ENCODE measurements at places on chromosomes 7 and 10. TPM values are rescaled to one million over a fixed set of nuclear protein-coding genes. Genes with fewer than 3 reads are reported as not detected.

- no peak for DNase-seq
These were observed 36.7 kb upstream of the GRID1 start for GRCh38 chr10:86403183-86403797.

DNA sequence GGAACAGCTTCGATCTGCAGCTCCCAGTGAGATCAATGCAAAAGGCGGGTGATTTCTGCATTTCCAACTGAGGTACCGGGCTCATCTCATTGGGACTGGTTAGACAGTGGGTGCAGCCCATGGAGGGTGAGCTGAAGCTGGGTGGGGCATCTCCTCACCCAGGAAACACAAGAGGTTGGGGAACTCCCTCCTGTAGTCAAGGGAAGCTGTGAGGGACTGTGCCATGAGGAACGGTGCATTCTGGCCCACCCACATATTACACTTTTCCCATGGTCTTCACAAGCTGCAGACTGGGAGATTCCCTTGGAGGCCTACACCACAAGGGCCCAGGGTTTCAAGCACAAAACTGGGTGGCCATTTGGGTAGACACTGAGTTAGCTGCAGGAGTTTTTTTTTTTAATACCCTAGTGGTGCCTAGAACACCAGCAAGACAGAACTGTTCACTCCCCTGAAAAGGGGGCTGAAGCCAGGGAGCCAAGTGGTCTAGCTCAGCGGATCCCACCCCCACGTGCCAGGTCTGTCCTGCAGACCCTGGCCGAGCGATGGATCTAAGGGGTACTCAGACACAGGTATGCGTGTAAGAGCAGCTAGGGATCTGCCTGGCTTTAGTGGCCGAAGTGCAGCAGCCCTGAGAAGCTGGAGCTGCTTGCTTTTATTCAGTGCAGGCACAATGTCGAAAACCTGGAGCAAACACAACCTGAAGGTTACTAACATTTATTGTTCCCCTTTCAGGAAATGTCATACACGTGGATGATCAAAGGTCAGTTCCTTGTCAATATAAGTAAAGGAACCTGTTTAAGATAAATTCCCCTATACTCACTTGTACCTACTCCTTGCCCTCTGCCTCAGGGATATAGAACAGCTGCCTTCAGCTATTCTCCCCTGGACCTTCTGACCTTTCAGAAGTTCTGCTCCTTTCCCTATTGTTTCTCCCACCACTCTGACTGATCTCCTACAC is 3.1 kb upstream of the SAMD9 start:
- DNase-seq: no peak

DNA sequence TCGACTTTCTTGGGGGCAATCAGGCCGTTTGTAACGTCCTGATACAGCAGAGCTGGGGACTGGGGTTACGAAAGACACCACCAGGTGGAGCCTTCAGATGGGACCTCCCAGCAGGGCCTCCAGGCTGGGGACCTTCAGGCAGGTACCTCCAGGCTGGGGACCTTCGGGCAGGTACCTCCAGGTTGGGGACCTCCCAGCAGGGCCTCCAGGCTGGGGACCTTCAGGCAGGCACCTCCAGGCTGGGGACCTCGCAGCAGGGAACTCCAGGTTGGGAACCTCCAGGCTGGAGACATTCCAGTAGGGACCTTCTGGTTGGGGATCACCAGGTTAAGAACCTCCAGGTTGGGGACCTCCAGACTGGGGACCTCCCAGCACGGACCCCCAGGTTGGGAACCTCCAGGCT is 23.5 kb upstream of the GPR146 start:
- no peak for DNase-seq

DNA sequence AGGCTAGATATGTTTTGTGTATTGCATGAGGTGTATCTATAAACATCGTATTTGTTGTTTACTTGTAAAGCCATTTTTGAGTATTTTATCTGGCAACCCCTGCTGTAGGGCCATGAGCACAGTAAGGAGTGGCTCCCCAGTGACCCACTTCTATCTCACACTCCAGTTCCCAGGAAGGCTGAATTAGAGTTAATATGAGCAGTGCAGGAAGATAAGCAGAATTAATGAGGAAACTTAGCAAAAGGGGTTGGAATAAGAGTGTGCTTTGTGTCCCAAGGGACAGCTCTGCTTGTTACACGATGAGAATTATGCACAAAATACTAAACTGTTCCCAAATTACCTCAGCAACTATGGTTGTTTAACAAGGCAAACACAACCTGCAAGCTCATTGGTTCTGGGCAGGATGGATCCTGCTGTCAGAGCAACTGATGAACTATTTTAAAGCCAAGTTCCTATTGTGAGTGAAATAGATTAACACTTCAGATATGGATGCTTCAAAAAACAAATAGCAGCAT is 1005.8 kb downstream of the NRG3 start:
- DNase-seq: no peak

DNA sequence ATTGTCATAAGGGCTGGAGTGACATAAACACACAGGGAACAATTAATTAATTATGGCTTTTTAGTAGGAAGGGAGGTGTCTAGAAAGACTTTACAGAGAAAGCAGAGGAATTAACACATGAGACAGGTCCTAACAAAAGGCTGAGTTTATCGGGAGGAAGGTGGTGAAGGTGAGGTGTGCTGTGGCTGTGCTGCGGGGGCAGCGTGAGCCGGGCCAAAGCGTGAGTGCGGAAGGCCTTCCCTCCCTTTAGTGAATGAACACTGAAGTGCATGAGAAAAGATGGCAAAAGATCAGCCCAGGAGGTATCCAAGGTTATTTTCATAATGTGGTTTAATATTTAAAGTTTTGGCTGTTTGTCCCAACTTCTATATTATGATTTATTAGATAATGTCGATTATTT is 243.4 kb upstream of the PLXNA4 start:
- no peak for DNase-seq

DNA sequence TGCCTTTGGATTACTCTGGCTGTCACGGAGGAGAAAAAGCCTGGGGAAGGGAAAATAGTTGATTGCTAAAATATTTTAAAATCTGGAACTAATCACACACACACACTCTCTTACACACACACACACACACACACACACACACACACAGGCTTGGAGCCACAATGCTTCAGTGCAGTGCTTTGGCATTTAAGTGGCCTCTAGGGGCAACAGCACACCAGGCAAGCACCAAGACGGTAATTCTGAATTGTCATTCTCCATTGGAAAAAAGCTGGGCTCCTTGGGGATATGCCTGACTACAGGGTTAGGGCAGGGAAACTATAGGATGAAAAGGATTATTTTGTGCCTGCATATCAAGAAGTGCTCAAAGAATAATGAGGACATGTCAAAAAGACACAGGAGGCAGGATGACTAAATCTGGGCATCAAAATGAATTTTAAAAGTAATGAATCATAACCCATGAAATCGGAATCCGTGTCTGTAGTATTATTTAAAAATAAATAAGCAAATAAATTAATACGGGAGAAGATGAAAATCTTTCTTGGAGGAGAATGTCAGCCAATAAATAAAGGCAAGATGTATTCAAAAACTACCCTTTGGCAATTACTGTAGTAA is 30.4 kb upstream of the DDC start:
- peak; percentile 31 for DNase-seq

DNA sequence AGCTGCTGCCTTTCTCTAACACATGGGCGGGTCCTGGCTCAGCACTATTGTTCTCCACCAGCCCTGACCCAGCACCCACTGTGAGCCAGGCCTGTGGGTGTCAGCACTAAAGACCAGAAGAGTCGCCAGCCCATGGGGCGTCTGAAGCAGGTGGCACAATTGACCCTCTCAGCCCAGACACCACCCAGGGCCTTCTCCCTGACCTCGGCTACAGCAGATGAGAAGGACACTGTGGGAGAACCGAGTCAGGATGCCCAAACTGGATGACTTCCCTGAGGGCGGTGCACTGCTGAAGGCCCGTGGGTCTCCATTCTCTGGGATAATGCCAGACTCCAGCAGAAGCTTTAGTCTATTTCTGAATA is 97.0 kb downstream of the MKI67 start:
- DNase-seq: no peak

- DNase-seq: no peak
These were observed 80.6 kb downstream of the ZEB1 start for GRCh38 chr10:31399631-31400030.

- DNase-seq: no peak
These were observed 242.6 kb downstream of the GLRX3 start for GRCh38 chr10:130378556-130379400.

DNA sequence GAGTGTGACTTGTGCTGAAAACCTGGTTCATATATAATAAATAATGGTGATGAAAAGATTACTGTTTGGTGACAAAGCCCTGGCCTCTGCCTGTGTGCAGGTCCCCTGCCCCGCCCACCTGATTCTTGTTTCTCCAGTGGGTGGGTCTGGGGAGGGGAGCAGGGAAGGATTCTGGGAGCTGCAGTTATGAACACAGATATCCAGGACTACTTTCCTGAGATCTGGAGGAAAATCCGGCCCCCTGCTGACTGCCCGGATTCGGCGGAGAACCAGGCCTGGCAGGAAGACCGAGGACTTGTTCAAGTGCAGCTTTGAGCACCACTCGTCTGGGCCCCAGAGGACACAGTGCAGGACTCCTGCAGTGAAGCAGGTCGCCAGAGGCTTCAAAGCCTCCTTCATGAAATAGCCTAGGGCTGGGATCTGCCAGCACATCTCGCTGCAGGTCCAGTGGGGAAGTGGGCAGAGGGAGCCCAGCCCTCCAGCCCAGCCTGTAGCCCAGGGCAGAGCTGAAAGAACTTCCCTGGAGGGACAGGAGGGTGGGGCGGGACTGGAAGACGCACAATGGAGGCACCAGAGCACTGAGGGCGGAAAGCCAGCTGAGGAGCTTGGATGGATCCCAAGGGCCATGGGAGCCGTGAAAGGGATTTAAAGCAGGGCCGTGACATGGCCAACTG is 7.0 kb downstream of the ATP6V0E2 start:
- DNase-seq: peak; percentile 4

DNA sequence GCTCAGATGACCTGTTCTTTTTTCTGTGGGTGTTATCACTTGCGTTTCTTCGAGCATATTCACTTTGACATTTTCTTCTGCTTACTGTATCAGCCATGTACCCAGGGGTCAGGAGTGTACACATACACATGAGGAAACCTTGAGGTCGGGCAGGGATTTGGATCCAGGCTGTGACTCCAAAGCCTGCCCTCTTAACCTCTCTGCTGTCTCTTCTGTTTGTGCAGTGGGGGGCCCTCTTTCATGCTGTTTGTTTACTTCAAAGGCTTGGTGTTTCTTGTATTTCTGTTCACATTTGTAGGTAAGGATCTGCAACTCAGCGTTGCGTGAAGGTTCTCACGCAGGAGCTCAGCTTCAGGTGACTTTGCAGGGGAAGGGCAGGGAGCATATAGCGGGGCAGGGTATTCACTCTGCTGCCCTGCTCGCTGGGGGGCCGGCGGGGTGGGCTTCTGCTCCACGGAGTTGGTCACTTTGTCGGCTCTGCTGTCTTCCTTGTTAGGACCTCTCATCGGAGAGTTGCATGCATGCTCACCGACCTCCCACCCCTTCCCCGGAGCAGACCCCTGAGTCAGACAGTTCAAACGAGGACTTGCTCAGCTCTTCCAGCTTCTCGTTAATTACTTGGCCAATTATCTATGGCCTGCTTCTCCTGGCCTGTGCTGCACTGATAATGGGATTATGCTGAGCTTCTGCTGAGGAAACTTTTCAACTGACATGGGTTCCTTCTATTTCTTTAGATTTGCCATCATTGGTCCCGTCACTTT is 77.5 kb downstream of the SDK1 start:
- no peak for DNase-seq

- peak; percentile 14 for DNase-seq
These were observed 24.9 kb downstream of the MTURN start for GRCh38 chr7:30159698-30160143.

DNA sequence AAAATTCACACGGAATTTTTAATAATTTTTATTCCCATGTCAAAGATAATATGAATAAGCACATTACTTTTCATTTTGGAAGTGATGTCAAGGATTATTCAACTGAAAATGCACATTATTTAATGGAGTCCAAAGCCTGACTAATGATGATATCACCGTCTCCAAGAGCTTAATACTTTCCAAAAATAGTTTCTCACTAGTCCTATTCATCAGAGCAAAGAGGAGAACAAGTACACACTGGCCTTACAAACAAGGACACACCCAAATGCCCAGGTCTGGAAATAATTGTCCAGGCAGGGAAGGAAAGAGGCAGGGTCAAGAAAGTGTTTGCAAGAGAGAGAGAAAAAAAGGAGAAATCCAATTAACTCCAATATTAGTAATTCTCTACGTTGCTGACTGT is 216.8 kb upstream of the CCDC6 start:
- peak; percentile 12 for DNase-seq

GRCh38 chr7:51613911-51614357 is 297.3 kb upstream of the COBL start:
- DNase-seq: no peak

DNA sequence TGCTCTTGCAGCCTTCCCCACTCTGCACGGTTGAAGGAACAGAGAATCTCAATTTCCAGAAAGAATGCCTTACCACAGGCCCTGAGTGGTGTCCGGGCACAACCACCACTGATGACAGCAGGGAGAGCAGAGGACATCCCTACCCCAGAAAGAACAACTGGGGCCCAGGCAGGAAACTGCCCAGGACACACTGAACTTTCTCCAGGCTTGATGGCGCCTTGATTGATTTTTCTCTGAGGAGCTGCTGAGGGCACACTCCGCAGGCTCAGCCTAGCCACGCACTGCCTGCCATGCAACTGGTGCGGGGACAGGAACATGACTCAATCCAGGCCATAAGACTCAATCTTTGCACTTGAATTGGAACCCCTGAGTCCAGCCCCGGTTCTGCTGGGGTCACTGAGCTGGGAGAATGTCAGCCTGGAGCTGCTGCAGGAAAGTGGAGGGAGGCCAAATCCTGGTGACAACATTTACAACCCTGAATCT is 5.9 kb downstream of the AKR1B1 start:
- no peak for DNase-seq

DNA sequence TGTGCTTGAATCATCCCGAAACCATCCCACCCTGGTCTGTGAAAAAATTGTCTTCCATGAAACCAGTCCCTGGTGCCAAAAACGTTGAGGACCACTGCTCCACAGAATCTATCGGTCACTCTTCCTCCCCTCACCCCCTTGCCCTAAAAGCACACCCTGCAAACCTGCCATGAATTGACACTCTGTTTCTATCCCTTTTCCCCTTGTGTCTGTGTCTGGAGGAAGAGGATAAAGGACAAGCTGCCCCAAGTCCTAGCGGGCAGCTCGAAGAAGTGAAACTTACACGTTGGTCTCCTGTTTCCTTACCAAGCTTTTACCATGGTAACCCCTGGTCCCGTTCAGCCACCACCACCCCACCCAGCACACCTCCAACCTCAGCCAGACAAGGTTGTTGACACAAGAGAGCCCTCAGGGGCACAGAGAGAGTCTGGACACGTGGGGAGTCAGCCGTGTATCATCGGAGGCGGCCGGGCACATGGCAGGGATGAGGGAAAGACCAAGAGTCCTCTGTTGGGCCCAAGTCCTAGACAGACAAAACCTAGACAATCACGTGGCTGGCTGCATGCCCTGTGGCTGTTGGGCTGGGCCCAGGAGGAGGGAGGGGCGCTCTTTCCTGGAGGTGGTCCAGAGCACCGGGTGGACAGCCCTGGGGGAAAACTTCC is 784 bp upstream of the SERPINE1 start:
- DNase-seq: peak; percentile 86

The MRLN gene
- total RNA-seq: not detected

The MLXIPL gene
- total RNA-seq: not detected

The LRRN3 gene
- 0.86 TPM for total RNA-seq

The IFRD1 gene
- 62.2 TPM for total RNA-seq

The C10orf67 gene
- under 0.01 TPM for total RNA-seq

The UBN2 gene
- total RNA-seq: 6.5 TPM

The MRPS24 gene
- 108 TPM for total RNA-seq

The THSD7A gene
- total RNA-seq: 1.6 TPM

The TLX1 gene
- total RNA-seq: not detected

Data from fibroblast of villous mesenchyme (primary cell).